ENCODE measurements at places on chromosomes 7 and 10.
A peak's percentile ranks its signal among the peaks of the same experiment; 100 is the strongest.

DNA sequence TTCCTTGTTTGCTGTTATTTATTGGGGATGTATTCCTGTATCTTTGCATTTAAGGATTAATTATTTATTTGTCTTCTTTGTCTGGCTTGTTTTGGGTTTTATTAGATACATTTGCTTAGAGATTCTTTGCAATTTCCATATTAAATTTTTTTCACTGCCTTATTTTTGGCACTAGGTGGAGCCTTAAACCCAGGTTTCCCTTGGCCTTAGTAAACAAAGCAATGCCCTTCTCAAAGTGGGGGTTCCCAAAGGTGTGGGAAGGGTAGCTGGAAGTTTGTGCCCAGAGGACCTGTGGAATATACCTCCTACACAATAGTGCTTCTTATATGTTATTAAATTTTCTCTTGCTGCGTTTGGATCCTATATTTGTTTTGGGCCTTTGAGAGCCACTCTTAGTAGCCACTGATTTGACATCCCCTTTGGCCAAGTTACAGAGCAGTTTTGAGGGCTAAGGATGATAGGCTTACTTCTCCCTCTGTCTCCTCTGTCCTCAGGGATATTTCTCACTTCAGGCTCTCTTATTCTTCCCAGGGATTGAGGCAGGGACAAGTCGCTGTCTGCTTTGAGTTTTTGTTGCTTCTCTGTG is 162.3 kb downstream of the ITGB1 start:
- peak; percentile 40 for DNase-seq

GRCh38 chr7:73418113-73418703 is 15.4 kb upstream of the FZD9 start:
- no peak for DNase-seq

- DNase-seq, result no peak
Measured at GRCh38 chr7:156139633-156140032, 327.4 kb upstream of the SHH start.

- DNase-seq, result peak; percentile 37
Measured at GRCh38 chr7:54664235-54665228, 94.5 kb downstream of the SEC61G start.

- no peak for DNase-seq
Measured at GRCh38 chr7:120684463-120684862, 173.5 kb downstream of the TSPAN12 start.

GRCh38 chr7:44625526-44626471 is 19.4 kb downstream of the OGDH start:
- DNase-seq, result no peak

DNA sequence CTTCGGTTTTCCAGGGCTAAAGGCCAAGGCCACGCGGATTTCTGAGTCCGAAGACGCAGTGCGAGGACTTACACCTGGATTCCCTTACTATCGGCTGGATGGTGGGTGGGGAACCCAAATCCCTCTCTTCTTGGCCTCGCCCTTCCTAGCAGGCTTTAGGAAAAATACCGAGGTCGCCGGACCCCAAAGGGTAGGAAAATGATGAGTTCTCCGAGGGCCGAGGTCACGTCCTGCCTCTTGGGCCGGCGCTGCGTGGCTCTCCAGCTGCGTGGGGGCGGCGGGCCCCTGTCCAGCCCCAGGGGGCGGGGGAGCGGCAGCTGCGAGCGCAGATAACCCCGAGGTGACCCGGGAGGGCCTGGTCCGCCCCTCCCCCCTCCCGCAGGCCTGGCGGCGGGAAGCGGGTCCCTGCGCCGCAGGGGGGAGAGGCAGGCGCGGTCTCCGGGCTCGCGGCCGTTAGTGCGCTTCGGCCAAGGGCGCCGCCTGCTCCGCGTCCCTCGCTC is 805 bp upstream of the HMX3 start:
- DNase-seq, result no peak

- DNase-seq, result peak; percentile 65
Measured at GRCh38 chr10:6738112-6738768, 158.2 kb upstream of the PRKCQ start.

- no peak for DNase-seq
Measured at GRCh38 chr7:84568781-84569180, 374.2 kb upstream of the SEMA3A start.

DNA sequence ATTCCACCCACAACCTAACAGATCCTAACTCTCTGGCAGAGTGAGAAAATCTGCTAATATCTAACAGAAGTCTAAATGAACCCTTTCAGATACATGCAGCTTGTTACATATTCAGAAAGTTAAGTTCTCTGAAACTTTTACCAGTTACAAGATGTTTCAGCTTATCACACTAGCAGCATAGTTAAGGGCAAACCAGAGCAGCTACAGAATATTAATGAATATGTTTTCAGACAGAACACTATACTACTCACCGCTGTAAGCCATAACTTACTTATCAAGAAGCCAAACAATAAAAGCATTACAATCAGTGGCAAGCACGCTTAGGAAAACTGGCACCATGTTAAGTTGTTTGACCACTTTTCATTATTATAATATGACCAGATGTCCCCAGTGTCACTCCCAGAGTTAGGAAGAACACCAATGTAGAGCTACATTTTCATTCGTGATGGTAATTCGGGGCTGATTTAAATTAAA is 2.7 kb downstream of the ITGB1 start:
- no peak for DNase-seq

DNA sequence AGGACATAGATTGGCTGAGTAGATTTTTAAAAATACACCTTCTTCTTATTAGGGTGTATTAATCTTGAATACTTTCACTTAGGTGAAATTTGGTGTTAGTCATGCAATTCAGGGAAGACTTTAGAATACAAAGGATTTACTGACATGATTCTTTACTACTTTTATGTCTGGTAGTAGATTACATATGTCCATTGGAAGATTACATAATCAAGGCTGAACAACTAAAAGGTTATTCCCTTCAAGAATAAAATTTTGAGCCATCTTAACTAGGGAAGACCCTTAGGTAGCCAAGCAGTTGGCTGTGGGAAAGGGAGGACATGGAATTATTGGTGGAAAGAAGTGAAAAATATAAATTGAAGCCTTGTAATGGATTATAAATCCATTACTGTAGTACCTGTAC is 165.0 kb downstream of the ITGB1 start:
- DNase-seq, result no peak

- DNase-seq, result peak; percentile 24
Measured at GRCh38 chr7:148662646-148663045, 36.1 kb upstream of the CUL1 start.

DNA sequence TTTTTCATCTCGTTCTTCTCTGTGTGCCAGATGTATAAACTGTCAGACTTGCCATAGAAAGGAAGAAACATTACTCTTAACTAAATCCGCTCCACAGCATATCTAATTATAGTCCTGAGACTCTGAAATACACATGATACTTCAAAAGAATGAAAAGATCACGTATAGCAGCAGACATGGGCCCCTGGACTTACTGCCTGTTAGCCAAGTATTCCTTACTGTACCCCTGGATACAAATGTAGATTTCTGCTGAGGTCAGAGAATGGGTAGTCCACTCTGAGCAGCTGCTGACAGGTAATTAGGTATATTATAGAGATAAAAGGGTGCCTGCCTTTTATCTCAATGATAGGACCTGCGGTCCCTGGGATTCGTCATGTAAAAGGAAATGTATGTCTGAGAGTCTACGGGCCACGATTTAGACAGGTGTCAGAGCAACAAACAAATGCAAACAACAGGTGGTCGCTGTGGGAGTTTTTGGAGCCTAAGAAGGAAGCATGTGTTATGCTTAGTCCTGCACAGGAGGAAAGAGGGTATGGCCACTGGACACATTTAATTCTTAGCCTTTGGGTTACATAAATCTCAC is 69.4 kb downstream of the VOPP1 start:
- no peak for DNase-seq

DNA sequence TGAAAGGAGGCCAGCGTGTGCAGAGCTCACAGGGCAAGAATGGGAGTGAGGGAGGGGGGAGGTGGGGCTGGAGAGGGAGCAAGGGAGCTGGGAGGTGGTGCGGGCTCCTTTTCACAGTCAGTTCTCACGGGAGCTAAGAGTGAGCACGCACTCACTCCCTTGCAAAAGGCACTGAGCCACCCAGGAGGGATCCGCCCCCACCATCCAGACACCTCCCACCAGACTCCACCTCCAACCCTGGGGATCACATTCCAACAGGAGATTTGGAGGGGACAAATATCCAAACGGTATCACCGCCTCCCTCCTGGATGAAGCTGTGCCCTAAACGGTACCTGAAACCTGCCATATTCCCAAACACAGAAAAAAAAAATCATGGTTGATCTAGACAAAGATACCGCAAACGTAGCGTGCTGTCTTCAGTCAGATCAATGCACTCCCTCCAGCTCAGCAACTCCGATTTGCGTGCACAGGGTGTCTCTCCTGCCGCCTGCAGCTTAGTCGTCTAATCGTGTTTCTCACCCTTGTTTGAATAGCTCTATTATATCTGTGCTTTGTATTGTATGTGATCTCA is 20.3 kb upstream of the PRKAG2 start:
- DNase-seq, result no peak

DNA sequence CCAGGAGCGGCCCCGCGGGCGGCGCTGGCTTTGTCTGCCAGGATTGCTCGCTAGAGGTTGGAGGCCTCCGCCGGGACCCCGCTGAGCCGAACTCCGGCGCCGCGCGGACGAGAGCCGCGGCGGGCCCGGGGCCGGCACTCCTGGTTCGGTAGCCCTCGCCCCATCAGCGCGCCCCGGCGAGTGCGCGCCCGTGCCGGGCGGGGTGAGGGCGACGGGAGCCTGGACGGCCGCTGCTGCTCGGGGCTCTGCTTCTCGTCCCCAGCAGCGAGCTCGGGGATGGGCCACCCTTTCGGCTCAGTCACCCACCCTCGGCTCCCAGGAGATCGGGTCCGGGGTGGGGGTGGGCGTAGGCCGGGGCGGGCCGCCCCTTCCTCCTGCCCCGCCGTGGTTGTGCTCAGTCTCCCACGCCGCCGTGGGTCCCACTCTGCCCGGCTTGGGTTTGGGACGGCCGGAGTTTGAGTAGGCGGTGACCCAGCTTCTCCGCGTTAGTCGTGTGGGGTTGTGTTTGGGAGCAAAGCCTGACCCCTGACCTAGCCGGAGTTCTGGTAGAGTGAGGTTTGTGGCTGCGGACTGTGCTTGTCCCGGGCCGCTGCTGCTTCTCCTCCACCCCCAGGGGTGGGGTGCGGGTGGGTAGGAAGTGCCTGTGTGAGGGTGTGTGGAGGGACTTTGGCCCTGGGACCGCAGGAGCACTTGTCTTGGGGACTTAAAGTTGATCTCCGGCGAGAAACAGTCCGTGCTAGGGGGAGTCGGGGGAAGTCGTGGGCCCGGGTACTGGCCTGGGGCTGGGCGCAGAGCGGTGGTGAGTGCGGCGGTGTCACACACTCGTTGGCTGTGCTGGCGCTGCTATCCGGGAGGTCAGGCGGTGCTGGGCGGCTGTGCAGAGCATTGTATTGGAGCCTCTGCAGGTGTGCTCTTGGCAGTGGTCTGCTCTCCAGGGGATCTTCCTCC is 677 bp downstream of the TSPAN14 start:
- DNase-seq, result no peak

DNA sequence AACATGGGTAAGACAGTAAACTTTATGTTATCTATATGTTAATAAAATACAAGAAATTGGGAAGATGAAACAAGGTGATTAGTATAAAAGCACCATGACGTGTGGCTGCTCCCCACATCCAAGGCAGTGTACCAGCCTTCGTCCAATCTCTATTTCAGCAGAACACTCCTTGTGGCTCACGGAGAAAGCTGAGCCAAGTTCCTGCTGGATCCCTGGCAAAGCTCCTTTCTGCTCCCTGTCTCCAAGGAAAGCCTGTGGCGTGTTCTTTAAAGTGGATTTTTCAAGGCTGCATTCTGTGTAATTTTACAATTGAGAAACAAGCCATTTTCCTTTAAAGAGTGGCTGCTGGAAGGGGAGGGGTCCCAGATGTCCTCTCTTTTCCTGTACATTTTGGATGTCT is 467.3 kb downstream of the PTPRN2 start:
- DNase-seq, result no peak

DNA sequence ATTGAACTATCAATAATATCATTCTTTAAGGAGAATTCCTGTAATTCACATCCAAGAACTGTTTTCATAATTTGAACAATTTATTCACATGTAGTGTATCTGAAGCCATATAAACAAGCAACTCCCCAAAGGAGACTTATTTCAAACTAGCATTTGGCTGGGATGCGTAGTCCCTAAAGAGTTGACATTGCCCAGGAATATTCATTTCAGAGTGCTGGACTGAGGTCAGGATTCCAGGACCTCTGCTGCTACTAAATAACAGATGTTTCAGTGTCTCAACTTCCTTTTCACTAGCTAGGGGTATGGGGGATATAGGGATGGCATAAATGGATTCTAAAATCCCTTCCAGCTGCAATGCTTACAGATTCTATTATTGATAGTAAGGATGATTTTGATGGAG is 177.0 kb downstream of the TSPAN12 start:
- DNase-seq, result no peak

- no peak for DNase-seq
Measured at GRCh38 chr7:151207315-151207714, 3.0 kb downstream of the H2BK1 start.

GRCh38 chr7:93232673-93233018 is 480 bp downstream of the VPS50 start:
- DNase-seq, result no peak

- DNase-seq, result peak; percentile 3
Measured at GRCh38 chr7:37065779-37066271, 341.5 kb upstream of the AOAH start.

DNA sequence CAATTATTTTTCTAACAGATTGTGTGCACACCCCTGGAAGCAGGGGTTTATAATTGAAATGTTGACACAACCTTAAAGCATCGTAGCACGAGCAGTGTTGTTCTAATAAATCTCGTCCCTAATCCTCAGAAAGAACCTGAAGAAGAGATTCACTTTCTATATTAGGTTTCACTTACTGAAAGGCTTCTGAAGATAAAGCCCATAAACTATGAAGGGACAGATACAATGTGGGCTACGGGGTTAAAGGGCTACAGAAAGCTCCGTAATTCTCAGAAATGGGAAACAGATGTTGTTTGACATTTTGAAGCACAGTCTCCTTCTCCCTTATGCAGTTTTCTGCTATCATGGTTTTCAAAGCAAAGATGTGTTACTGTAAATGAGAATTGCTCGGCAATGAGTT is 479.6 kb downstream of the GATA3 start:
- DNase-seq, result no peak

GRCh38 chr7:37759526-37759925 is 76.0 kb downstream of the GPR141 start:
- no peak for DNase-seq

- DNase-seq, result no peak
Measured at GRCh38 chr10:24306507-24306875, 97.6 kb downstream of the KIAA1217 start.

- DNase-seq, result peak; percentile 69
Measured at GRCh38 chr7:142542942-142543341, 206.3 kb upstream of the PRSS1 start.

DNA sequence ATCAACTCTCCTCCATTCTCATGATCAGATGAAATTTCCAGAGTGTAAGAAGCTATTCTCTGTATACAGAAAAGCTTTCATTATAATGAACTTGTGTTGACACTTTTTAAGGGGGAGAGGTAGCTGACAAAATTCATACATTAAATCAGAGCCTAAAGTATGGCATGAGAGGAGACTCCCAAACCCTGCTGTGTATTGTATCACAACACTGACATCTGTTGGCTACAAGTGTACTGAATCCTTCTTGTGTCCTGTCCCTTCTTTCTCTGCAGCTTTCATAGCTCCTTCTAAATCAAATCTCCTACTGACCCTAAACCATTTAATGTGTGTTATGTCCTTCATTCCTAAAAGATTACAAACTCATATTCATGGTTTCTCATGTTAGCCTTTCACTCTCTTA is 70.9 kb downstream of the GCC1 start:
- peak; percentile 52 for DNase-seq
